ENCODE measurements at places on chromosomes 4 and X.

DNA sequence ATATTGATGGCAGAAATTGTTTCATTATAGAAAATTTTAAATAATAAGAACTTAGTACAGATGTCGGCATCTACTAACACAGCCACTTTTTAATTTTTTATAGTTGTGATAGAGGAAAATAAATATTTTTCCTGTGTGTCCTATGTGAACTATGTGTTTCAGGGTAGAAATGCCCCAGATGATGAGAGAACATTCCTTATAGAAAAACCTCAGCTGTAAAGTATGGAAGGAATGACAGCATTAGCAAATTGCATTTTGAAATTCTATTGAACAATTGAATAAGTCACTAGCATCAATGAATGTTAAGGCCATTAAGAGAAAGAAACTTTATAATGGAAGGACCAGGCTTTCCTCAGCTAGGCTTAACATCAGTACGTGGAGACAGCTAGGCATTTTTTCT is 149.2 kb downstream of the CFAP299 start:
- no peak for DNase-seq

GRCh38 chr4:1096841-1097240 is 16.5 kb downstream of the RNF212 start:
- no peak for DNase-seq

- peak; percentile 3 for DNase-seq
Measured at GRCh38 chrX:132615391-132616131, 126.7 kb upstream of the MBNL3 start.

DNA sequence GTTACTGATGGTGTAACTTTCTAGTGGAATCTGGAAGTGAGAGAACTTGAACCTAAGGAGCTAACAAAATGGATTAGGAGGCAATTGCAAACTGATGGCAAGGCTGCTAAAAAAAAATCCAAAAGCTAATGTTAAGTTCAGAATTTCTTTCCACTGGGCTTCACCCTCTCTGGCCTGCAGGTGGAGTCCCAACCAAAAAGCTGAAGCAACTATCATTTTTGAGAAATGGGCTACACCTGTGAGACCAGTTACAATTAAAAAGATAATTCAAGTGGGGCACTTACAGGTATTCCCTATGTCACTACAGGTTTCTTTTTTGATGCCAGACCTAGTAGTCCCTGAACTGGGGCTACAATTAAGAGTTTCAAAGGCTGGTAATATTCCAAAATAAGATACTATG is 142.1 kb upstream of the FTHL17 start:
- DNase-seq, result no peak

DNA sequence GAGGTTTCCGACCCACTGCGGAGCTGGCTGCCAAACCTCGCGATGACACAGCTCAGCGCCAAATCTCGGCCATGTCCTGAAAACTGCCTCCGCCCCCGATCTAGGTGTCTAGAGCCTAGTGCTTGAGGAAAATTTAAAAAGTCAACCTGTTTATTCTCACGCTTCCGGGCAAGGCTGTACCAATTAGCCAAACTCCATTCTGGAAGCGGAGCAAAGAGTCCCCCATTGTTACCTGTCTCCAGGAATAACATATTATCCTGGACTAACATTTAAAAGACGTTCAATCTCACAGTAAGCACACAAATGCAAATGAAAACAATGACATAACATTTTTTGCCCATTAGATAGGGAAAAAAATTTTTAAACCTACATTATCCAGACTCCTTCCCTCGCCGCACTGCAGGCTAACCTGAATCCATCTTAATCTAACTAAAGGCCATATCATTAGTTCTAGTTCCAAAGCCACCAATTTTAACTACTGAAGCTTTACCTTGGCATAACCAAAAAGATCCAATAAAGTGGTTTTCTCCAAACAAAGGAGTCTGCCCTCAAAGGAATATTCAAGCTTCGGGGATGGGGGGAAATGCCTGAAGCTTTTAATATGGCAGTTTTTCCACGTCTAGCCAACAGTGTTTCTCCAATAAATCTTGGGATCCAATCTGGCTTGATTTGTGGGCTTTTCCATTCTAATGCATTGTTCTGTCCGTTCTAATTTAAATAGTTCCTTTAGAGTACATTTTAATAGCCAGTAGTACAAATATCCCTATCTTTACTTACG is 1.9 kb downstream of the HUWE1 start:
- no peak for DNase-seq

- DNase-seq, result no peak
Measured at GRCh38 chr4:152686452-152687013, 6.7 kb upstream of the TMEM154 start.

DNA sequence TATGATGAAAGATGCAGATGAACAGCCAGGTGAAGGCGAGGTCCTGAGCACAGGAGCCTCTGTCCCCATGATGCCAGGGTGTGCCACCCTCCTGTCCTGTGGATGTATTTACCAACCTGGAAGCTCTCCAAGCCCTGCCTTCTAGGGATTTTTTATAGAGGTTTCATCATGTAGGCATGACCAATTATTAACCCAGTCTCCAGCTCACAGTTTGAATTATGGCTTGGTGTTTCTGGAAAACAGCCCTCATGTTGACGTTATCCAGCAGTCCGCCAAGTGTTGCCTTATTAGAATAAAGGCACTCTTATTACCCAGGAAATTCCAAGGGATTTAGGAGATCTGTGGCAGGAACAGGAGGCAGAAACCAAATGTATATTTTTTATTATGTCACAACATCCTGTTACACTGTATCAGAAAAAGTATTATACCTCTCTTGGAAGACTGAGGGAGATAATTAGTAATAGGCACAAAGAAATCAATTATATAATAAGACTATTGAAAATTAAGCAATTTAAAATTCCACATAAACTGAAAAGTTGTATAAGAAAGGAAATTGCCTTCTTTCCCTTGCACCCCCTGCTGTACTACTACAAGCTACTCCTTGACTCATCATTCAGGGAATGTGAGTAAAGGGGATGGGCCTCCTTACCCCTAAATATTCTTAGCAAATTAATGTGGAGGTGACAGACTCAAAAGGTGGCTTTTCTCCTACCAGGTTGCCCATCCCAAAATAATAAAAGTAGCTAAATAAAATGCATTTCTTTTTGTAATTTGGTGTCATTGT is 129.6 kb downstream of the ZNF330 start:
- no peak for DNase-seq

DNA sequence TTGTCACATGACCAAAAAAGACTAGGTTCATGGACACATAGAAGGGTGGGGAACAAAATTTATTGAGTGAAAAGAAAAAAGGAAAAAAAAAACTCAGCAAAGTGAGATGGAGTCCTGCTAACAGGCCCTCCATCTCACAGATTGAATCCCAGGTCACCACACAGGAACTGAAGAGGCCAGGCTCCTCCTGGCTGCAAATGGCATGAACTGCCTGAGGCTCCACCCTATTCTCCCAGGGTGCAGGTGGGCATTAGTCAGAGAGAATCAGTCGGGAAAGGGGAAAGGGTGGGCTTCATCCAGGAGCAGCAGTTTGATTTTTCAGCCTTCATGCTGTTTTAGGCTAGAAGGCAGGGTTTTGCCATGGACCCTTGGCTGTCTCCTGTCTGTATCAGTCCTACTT is 128.5 kb upstream of the GRID2 start:
- DNase-seq, result no peak

DNA sequence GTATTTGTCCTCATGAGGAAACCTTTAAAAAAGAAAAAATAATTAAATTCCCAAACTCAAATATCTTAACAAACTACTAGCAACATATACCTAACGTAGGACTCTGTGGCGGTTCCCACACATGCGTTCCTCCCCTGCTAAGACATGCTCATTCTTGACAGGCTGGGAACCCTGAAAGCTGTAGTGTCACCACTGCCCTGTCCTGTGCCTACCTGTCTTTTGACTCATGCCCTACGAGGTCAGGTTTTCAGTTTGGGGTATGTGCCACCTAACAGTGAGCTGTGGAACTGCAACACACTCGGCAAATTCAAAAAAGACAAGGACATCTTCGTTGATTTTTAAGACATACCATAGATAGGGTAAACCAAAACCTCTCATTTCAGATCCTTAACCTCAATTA is 17.8 kb downstream of the IDS start:
- DNase-seq, result no peak

Data from effector CD8-positive, alpha-beta T cell (primary cell).